ENCODE measurements at places on chromosomes 3 and 15. TPM values are rescaled to one million over a fixed set of nuclear protein-coding genes. Genes with fewer than 3 reads are reported as not detected.
A peak's percentile ranks its signal among the peaks of the same experiment; 100 is the strongest.

DNA sequence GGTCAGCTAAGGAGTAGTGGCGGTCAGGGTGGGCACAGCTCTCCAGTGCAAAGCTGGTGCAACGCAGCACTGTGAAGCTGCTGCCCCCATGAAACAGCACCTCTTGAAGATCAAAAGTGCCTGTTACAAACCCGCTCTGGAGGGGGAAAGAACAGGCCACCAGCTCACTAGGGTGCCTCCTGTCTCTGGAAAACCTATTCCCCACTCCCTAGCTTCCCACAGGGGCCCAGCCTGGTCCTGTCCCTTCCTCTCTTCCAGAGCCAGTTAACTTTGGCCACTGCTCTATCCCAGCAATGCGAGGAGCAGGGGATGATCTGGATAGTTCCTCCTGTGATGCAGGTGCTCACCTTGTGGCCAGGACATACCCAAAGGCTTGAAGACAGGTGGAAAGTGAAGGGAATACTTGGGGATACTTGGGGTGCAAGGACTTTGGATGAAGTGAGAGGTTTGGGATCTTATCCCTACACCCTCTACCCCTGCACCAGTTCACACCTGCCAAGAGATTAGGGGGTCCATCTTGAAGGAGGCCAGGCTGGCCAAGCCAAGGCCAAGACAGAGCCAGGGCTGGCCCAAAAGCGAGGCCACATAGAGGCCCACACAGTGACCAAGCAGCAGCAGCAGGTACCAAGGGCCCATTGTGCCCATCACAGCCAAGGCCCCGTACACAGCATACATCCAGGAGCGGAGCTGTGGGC, 4.2 kb downstream of the HHATL start:
- DNase-seq = no peak

LIPH gene
- total RNA-seq = not detected

- no peak for DNase-seq
These were observed 170.4 kb upstream of the CTDSPL start for GRCh38 chr3:37691213-37691830.

CCDC39 gene
- 0.09 TPM for total RNA-seq

C3orf22 gene
- total RNA-seq = not detected

DNA sequence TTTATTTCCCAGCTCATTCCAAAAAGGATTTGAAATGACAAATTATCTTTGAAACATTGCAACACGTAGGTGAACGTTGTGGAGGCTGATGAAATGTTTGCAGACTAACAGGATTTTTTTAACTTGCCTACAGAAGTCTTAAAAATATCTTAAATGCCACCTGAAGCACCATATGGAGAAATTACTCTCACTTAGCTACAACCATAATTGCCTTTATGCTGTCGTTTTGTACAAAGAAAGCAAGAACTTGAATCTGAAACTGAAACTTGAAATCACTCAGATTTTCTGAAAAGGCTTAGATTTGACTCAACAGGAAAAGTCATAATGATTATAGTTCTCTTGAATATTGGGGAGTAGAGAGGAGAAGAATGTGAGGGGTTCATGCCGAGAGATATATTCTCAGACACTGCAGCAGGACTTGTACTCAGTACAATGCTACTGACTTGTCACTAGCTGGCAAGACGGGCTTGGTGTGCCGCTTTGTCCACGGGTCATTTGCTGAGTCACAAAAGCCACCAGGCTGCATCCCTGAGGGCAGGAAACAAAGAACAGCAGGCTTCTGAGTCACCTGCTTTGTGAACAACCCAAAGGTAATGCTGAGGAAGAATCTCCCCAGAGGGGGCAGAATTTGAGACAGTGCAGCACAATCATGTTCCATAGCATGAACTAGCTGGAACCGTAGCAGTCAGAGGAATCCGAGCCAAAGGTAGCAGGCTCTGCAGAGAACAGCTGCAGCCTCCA, 7.1 kb upstream of the FMN1 start:
- DNase-seq = peak; percentile 81

CDHR4 gene
- 0.25 TPM for total RNA-seq

PLXNB1 gene
- total RNA-seq = 3.0 TPM

DNA sequence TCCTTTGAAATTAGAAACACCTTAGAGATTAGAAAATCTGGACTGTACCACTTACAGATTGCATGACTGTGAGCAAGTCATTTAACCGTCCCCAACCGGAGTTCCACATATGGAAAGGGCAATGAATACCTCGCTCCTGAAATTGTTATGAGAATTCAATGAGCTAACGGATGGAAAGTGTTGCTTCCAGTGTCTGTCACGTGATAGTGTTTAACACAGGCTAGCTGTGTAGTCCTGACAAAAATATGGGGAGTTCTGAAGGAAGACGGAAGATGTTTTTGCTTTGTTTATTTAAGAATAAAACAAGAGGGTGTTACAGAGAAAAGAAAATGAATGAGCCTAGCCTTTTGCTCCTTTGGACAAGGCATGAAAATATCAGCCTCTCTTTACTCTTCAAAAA, 150.7 kb upstream of the SEMA6D start:
- DNase-seq = no peak

MOBP gene
- not detected for total RNA-seq

Measured in activated naive CD4-positive, alpha-beta T cell treated with anti-CD3 and anti-CD28 coated beads, Interleukin-2, amount 50 U/mL, for 72 hours (primary cell).